ENCODE measurements at places on chromosomes 7 and 10.

- no peak for DNase-seq
These were observed 1188.5 kb downstream of the NXPH1 start for GRCh38 chr7:9621927-9622326.

DNA sequence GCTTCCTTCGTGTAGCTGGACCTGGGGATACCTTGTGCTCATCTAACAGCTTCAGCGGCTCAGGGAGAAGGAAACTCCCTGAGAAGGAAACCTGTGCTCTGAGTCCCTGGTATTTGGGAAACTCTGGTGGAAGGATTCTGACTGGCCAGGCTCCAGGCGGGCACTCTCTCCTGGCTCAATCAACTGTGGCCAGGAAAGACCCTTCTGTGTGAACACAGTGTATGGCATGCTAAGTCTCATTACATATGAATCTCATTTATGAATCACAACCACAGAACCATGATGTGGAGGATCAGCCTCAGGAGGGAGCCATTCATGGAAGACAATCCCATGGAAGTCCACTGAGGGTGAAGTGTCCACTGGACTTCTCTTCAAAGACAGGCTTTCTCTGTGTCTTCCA is 20.9 kb downstream of the NPS start:
- DNase-seq, result no peak

- DNase-seq, result no peak
These were observed 3.4 kb downstream of the KCNIP2 start for GRCh38 chr10:101840102-101840684.

- DNase-seq, result no peak
These were observed 210.6 kb downstream of the KLF6 start for GRCh38 chr10:3574451-3574850.

- no peak for DNase-seq
These were observed 90.2 kb downstream of the SH3PXD2A start for GRCh38 chr10:103765168-103765567.

- DNase-seq, result no peak
These were observed 80.5 kb downstream of the RTKN2 start for GRCh38 chr10:62188021-62188616.

GRCh38 chr10:102421507-102421756 is 796 bp downstream of the FBXL15 start:
- no peak for DNase-seq

DNA sequence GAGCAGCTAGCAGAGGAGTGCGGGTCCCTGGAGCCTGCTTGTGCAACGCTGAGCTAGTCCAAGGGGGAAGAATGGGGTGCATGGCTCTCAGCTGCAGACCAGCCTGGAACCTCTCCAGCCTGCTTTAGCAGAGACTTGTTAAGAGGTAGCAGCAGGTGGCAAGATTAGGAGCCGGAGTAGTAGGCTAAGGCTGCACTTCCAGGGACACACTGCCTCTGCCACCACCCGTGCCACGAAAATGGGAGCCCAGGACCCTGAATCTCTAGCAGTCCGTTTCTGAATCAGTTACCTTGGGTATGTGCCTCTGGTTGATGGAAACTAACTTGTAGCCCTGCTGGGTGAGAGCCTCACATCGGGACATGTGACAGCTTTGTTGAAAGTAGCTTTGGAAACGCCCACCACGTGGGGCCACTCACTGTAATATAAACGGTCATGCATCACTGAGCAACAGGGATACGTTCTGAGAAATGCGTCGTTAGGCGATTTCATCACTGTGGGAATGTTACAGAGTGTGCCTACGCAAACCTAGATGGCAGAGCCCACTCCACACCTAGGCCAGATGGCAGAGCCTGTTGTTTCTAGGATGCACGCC is 25.9 kb downstream of the HTRA1 start:
- DNase-seq, result no peak

DNA sequence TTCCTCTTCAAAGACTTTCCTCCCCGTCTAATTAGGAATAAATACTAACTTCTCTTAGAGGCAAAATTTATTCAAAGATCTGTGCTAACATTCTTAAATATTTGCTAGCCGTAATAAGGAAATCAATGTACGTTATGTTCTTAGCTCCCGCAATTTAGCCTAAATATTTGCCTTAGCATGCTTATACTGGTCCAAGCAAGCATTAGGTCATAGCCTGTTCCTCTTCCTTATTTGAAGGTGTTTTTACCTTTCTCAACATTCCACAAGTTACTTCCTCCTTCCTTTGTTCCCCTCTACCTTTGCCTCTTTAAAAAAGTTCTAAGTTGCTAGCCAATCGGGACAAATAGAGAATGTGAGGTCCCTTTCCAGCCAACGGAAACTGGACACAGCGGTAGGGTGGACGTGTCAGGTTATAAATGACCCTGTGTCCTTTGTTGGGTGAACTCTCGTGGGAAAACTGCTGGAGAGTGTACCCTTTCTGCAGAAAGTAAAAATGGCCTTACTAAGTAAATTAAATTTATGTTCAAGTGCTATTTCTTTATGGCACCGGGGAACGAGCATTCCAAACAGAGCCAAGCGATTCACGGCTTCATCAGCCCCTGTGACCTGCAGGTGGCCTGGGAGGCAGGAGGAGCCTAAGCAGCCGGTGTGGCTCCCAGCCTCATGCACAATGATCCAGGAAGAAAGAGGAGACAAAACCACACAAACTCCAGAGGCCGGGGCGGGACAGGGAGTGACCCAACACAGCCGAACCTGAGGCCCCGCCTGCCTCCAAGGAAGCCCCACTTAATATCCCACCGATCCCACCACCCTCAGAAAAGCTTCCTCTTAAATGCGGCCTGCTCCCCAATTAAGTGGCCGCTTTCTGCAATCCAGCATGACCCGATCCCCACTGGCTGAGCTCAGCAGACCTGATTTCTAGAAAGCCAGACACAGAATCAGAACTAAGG is 67.0 kb downstream of the ZRANB1 start:
- DNase-seq, result no peak

DNA sequence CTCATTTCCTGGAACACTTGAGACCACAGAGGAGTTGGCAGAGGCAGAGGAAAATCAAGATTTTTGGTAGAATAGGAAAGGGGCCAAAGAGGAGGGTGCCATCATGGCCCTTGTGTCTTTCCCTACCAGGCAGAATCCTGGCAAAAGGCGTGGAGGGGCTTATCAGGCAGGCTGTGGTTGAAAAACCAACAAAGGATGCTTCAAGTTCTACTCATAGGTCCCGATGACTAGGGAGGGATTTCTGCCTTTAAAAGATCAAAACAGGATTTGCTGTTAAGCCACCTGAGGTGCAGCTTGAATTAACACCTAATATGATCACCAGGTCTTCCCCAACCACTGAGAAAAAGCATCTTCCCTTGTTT is 45.7 kb downstream of the BPGM start:
- DNase-seq, result no peak

GRCh38 chr7:13165854-13166253 is 478.4 kb downstream of the ARL4A start:
- no peak for DNase-seq

GRCh38 chr7:26035552-26035951 is 116.4 kb upstream of the NFE2L3 start:
- DNase-seq, result no peak

DNA sequence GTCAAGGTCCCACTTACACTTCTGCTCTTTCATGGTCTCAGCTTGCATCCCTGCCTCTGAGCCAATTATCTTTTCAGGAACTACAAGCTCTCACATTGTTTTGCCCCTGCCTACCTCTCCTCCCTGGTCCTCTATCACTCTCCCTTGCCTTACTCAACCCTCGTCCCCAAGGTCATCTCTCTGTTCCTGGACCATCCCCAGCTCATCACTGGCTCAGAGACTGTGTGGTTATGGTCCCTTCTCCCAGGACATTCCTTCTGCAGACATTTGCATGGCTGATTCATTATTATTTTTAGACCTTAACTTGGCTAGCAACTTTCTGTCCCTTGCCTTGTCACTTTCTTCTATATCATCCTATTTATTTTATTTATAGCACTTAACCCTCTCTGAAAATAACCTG is 17.8 kb upstream of the GPAM start:
- DNase-seq, result no peak

DNA sequence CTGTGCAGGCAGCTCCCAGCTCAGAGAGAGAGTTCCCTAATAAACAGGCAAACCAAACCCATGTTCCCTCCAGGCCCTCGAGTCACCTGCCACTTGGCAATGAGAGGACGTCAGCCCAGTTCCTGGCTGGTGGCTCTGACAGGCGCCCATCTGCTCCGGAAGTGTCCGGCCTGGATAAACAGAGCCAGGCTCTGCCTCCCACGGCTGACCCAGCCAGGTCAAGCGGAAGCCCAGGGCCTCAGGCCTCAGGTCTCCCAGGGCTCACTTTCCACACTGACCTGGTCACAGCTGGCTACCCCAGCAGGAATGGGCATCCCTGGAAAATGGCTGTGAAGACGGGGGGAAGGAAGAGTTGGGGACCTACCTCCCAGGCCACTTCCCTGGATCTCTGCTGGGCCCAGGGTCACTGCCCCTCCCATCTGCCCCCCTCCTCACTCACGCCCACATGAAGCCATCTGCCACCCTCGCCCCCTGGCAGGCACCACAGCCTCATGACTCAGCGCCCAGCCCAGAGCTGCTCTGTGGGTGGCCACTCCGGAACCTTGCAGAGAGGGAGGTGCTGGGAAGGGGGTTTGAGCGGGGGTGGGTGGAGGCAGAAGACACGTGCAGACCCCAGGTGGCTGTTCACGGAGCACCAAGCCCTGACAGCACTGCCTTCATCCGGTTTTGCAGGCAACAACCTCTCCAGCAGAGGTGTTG is 37.4 kb upstream of the DUSP5 start:
- no peak for DNase-seq

GRCh38 chr7:107322015-107322414 is 147.8 kb upstream of the GPR22 start:
- DNase-seq, result no peak

GRCh38 chr10:71246591-71247413 is 34.4 kb downstream of the UNC5B start:
- no peak for DNase-seq

DNA sequence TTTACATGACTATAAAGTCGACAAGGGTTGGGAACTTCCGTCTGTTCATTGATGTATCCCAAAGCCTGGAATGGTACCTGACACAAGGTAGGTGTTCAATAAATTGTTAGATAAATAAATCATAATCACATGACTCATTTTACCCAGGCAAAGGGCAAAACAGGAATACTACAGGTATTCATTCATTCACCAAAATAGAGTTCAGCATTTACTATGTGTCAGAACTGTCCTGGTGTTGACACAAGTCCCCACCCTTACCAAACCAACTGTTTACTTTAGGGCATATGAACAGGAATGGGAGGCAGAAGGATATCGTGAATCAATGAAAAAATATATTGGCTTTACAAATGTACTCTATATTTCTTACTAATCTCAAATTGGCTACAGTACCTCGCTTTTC is 666 bp upstream of the YAE1 start:
- no peak for DNase-seq

DNA sequence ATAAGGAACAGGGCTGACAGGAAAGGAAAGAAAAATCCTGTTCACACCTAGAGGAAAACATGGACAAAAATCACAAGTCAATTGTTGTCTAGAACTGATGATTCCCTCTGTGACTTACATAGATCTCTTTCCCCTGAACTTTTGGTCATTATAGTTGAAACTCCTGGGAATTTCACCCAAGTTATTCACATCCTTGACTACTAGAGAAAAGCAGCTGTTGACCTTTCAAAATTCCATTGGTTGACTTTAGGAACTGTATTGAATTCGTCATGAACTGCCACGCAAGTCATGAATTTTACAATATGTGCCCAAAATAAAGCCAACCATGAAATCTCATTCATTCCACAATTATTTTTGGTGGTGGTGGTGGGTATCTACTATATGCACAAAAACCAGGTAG is 104.3 kb downstream of the UBE2H start:
- no peak for DNase-seq

GRCh38 chr10:84226616-84227015 is 1.3 kb upstream of the LRIT2 start:
- DNase-seq, result no peak

GRCh38 chr10:73398024-73398423 is 15.8 kb downstream of the ANXA7 start:
- DNase-seq, result no peak

- DNase-seq, result no peak
These were observed 1080.9 kb upstream of the C7orf33 start for GRCh38 chr7:147509541-147510200.

DNA sequence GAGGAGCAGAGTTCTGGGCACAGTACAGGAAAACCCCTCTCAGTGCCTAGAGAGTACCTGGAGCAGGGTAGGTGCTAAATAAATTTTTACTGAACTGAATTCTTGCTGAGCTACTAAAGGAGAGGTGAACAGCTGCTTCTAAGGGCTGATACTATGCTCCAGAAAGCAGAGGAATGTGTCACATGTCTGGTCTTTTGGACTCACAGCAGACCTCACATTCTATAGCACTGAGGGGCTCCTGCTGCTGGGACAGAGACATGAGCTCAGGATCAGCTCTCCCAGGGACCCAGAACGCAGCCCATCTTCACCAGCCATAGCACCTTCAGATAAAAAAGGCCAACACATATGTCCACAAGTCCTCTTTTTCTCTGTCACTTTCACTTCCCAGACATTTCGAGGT is 133.0 kb upstream of the KLF14 start:
- no peak for DNase-seq

DNA sequence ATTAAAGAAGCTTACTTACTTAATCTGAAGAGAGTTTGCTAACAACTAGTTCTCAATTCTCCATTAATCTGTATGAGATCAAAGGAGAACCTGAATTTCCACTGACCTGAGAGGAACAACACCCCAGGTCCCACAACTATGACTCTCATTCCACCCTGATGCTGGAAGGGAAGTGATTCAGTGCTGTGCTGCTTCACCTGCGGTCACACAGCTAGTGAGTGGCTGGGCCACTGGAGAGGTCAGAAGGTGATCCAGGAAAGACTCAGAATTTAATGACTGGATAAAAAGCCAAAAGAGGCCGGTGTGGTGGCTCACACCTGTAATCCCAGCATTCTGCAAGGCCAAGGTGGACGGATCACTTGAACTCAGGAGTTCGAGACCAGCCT is 23.6 kb downstream of the SORBS1 start:
- no peak for DNase-seq

- DNase-seq, result no peak
These were observed 263.5 kb downstream of the ZEB1 start for GRCh38 chr10:31582365-31583052.

DNA sequence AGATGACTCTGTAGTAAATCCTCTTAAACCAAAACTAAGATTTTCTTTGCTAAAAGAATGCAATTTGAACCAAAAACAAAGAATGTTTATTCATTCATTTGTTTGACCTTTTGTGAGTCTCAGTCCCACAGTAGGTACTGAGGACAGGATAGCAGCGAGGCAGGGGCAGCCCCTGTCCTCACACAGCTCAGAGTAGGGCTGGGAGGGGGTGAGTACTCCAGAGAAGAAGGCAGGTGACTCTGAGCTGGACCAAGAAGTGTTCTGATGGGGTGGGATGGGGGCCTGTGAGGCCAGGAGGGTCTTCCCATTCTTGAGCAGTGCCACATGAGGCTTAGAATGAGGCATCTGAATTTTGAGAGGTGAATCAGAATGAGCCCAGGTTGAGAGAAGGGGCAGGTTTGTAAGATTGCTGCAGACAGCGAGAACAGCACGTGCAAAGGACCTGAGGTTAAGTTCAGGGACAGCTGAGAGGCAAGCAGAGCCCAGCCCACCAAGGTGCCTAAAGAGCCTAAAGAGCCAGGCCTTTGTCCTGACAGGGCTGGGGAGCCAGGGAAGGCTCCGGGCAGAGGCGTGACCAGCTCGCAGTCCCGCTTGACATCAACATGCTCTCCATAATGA is 56.9 kb upstream of the CHST15 start:
- DNase-seq, result no peak

GRCh38 chr10:59577984-59578383 is 131.7 kb downstream of the SLC16A9 start:
- DNase-seq, result no peak

All from HS-27A (cell line).